ENCODE measurements at places on chromosomes 16 and 17.

GRCh38 chr17:13031718-13032350 lies 14.0 kb upstream of the ELAC2 start:
- DNase-seq: peak; percentile 30

DNA sequence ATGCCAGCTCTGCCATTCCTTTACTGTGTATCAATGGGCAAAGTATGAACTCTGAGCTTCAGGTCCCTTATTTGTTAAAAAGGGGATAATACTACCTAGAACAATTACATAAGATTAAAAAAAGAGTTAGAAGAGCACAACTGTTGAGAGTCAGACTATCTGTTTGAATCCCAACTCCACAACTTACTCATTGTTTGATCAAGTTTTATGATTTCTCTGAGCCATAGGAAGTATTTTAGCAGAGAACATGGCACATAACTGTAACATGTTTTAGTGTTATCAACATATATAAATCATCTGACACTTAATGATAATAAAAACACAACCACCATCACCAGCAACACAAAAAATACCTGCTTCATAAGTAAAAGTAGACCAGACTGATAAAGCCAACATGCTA lies 421.3 kb downstream of the ZFHX3 start:
- no peak for DNase-seq

GRCh38 chr17:71753070-71753469 lies 367.8 kb upstream of the SOX9 start:
- no peak for DNase-seq

DNA sequence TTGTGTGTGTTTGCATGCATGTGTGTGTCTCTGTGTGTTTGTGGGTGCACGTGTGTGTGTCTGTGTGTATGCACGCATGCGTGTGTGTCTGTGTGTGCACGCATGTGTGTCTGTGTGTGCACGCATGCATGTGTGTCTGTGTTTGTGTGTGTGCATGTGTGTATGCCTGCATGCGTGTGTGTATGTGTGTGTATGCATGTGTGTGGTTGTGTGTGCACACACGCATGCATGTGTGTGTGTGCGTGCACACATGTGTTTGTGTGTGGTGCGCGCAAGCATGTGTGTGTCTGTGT lies 239.9 kb upstream of the TNRC6C start:
- DNase-seq: no peak

GRCh38 chr17:61122326-61122913 lies 277.2 kb upstream of the TBX2 start:
- DNase-seq: no peak

DNA sequence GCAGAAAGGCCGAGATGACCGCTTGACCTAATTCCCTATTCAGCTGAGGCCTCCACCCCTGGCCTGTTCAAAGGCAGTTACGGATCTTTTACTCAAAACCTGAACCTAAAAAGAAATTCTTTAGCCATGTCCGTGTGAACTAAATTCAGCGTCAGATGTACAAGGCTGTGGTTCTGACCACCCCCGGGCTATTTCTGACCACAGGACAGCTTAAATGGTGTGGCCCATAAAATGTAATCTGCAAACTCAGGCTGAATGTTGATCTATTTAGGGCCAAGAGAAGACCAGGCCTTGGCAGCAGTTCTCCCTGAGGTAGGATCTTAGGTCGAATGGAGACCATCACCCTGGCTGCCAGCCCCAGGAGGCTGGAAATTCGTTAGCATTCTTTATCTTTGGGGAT lies 485.5 kb downstream of the WWOX start:
- DNase-seq: no peak

GRCh38 chr17:50904518-50905459 lies 38.6 kb upstream of the TOB1 start:
- DNase-seq: no peak

GRCh38 chr17:64540118-64540776 lies 33.5 kb downstream of the CEP95 start:
- DNase-seq: no peak

- DNase-seq: peak; percentile 37
Measured at GRCh38 chr17:2101448-2102257, 46.8 kb downstream of the HIC1 start.

DNA sequence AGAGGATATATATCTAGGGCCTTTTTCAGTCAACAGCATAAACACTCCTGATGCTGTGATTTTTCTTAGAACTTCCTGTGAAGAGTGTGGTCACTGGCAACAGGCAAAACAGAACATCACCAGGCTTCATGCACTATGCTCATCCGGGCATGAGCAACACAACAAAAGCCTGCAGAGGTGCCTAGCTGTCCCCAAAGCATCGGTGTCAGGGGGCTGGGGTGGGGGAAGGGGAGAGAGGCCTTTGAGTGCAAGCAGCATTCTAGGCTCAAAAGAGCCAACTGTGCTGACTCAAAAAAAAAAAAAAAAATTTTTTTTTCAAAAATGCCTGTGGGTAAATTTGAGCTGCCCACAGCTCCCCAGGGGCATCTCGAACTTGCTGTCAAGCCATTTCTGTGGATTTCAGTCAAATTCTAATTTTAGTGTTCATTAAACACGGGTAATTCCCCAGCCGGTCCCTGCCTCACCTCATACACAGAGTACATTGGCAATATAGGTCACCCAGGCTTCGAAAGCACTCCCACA lies 194.6 kb upstream of the DYNLRB2 start:
- DNase-seq: no peak

- no peak for DNase-seq
Measured at GRCh38 chr17:61484174-61484573, 32.0 kb downstream of the TBX4 start.

- DNase-seq: peak; percentile 71
Measured at GRCh38 chr17:7579001-7579833, at the start of gene CD68. TSS of gene CD68 (plus strand) at chr17:7579638. CDS start at chr17:7579678, 40 bp downstream.

GRCh38 chr17:64148699-64149098 lies 18.8 kb upstream of the ERN1 start:
- no peak for DNase-seq

- no peak for DNase-seq
Measured at GRCh38 chr16:13935408-13935807, 15.5 kb downstream of the ERCC4 start.

GRCh38 chr17:46814446-46814845 lies 4.0 kb downstream of the WNT3 start:
- DNase-seq: no peak

DNA sequence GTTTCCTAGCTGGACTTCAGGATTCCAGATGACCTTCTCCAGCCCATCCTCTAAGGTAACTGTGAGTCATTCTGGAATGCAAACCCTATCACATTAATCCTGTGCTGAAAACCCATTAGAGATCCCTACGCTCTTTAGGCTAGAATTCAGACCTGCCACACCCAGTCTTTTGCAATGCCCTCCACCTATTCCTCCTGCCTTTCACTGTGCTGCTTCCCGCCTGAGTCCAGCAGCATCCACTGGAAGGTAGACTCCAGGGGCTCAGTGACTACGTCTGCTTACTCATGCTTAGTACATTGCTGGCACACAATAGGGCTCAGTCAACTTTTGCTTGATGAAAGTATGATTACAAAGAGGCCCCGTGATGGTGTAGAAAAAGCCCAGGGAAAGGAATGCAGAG lies 121.1 kb downstream of the SPACA3 start:
- DNase-seq: no peak

- no peak for DNase-seq
Measured at GRCh38 chr17:19610311-19610710, 38.2 kb upstream of the ALDH3A2 start.

- no peak for DNase-seq
Measured at GRCh38 chr17:54924405-54924804, 23.8 kb downstream of the TOM1L1 start.

DNA sequence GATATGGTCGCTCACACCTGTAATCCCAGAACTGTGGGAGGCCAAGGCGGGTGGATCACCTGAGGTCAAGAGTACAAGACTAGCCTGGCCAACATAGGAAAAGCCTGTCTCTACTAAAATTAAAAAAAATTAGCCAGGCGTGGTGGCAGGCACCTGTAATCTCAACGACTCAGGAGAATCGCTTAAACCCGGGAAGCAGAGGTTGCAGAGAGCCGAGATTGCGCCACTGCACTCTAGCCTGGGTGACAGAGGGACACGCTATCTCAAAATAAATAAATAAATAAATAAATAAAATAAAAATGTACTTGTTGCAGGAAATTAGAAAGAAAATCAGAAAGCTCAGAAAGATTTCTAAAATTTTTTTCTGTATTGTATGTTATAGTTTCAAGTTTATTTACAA lies 113.9 kb downstream of the LITAF start:
- no peak for DNase-seq

GRCh38 chr17:66691644-66692420 lies 143.1 kb upstream of the CACNG5 start:
- DNase-seq: no peak

GRCh38 chr16:58037365-58038057 lies 12.0 kb downstream of the MMP15 start:
- no peak for DNase-seq

GRCh38 chr16:55510185-55510805 lies 1.4 kb downstream of the LPCAT2 start:
- no peak for DNase-seq

DNA sequence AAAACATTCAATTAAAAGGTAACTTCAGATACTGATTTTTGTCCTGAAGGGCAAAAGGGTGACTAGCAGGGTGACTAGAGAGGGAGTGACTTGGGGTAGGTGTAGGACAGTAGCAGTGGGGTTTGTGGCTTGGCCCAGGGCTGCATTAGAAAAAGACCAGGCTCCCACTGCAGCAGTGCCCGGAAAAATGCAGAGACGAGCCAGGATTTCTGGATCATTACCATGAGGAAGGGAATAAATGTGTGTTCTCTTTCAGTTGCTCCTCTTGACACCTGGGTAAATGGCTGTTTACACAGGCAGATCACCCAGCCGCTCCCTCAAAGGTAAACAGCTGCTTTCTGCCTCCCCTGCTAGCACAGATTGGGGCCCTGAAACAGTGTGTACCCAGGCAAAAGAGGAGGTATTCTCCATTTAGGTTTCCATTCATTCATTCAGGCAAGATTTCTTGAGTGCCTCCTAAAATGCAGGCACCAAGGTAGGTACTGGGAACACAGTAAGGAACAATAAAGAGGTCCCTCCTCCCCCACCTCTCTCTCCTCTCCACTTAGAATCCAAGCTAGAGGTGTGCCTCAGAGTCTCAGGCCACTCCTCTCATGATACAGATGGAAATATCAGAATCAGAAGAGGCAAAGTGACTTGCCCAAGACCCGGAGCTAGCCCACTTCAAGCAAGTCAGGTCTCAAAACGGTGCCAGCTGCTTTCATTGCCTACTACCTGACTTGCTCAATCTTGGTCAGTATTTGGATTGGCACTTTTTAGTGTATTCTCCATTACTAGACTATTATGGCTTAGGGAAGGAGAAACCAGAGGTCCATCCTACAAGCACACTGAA lies 15.2 kb upstream of the TOX3 start:
- DNase-seq: no peak

DNA sequence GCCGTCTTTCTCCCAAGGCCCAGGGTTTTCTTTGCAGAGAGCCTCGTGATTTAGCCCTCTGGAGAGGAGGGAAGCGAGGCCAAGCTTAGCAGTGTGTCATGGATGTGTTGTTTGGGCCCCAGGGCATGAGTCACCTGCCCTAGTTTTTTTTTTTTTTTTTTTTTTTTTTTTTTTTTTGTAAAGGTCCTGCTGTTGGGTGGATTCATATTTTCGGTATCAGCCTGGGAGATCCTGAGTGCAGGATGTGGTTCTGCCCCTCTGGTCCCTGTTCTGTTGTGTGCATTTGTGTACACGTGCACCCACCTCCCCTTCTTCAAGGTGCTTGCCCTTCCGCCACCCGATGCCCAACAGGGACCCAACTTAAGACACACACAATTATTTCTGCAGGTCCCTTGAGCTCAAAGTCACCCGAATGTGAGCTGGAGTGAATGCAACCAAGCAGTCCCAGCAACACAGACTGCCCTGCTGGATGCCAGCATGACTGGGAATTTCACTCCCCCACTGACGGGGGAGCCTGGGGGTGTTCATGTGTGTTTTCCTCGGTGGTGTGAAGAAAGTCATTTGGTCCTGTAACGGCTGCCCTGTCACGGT lies 265.8 kb upstream of the TNRC6C start:
- DNase-seq: peak; percentile 3

GRCh38 chr17:27352448-27353032 lies 58.6 kb downstream of the WSB1 start:
- DNase-seq: no peak

- DNase-seq: no peak
Measured at GRCh38 chr16:68000450-68000849, 1.2 kb upstream of the DPEP2 start.

- DNase-seq: no peak
Measured at GRCh38 chr16:67268136-67268579, 11.2 kb upstream of the PLEKHG4 start.

DNA sequence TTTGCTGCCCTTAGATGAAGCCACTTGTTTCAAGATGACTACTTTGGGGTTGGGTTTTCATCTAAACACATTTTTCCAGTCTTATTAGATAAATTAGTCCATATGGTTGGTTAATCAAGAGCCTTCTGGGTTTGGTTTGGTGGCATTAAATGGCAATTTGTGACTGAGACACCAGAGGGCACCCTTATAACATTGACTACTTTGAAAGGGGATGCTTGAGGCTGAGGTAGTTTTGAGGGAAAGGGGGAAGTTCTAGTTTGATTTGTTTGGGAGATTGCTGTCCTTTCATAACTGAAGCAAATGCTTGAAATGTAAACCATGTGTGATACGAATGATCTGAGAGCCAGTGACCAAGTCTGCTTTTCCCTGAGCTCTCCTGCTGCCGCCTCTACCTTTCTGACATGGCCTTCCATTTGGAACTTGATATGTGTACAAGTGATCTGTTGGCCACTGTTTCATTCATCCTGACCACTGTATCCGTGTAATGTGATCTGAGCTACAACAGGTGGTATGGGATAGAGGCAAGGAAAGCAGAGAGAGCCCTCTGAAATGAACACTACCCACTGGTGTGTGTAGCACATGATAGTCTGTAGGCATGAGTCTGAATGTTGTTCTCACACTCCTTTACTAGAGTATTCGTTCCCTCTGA lies 5.8 kb upstream of the RARA start:
- no peak for DNase-seq

- DNase-seq: peak; percentile 71
Measured at GRCh38 chr16:28317040-28317880, 24.9 kb downstream of the SBK1 start.

- no peak for DNase-seq
Measured at GRCh38 chr17:340074-340473, 12.5 kb downstream of the RPH3AL start.

- no peak for DNase-seq
Measured at GRCh38 chr16:23858542-23858941, 22.8 kb downstream of the PRKCB start.

- no peak for DNase-seq
Measured at GRCh38 chr16:54447576-54448440, 161.2 kb upstream of the IRX3 start.

All from activated T-cell treated with anti-CD3 and anti-CD28 coated beads for 48 hours (primary cell).